Sigmoid colon (tissue), 7 donors: ENCODE measurements at places on chromosomes 3 and 15.

- no peak for DNase-seq
- H3K4me3 ChIP-seq: no peak overlapping the region
- no peaks in the 10 kb centered on the region for H3K4me1 ChIP-seq
- no peak overlapping the region for H3K27ac ChIP-seq
Observed at GRCh38 chr15:65146438-65146837, 12.8 kb upstream of the PDCD7 start.

DNA sequence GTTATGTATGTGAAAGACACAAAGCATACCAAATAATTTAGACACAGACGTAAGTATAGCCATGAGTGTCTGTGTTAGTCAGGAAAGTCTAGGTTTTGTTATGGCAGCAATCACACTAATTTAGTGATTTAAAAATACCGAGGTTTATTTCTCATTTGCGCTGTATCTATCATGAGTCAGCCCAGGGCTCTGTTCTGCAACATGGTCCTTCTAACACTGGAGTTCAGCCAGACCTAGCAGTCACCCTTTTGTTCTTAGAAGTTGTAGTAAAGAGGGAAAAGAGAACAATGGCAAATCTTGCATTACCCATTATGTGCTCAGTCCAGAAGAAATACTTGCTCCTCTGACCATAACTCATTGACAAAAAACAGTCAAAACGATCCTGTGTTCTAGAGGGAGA lies 311.5 kb downstream of the NLGN1 start:
- no peaks in the 10 kb centered on the region for H3K4me1 ChIP-seq
- no peak overlapping the region for H3K27ac ChIP-seq
- H3K4me3 ChIP-seq: no peak overlapping the region
- H3K36me3 ChIP-seq: no peaks in the 10 kb centered on the region

- H3K27me3 ChIP-seq: peaks cover 26% of the 10 kb centered on the region
- DNase-seq: peak; percentile 71
Observed at GRCh38 chr3:13548696-13549622, at the start of gene FBLN2. Gene FBLN2 (plus strand): TSS chr3:13549125. CDS start chr3:13570356, 21,231 bp downstream.

GRCh38 chr3:143135150-143135549 lies 15.6 kb downstream of the CHST2 start:
- no peaks in the 10 kb centered on the region for H3K36me3 ChIP-seq
- H3K4me3 ChIP-seq: no peak overlapping the region
- no peaks in the 10 kb centered on the region for H3K27me3 ChIP-seq
- DNase-seq: no peak
- H3K27ac ChIP-seq: no peak overlapping the region

DNA sequence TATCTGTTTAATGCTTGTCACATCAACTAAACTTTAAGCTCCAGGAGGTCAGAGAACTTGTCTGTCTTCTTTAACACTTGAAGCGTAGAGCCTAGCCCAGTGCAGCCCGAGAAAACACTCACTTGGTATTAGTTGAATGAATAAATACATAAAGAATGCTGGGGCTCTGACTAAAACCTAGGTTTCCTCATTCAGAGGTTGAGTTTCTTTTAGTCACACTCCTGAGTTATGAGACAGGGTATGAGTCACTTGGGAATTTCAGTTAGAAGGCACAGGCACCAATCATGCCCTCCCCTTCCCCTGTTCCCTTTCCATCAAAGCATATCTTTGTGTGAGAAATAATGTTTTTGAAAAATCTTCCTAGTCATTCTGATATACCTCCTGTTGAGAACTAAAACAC lies 589.8 kb upstream of the DPPA4 start:
- DNase-seq: no peak
- H3K27me3 ChIP-seq: no peaks in the 10 kb centered on the region
- H3K4me1 ChIP-seq: no peaks in the 10 kb centered on the region
- no peaks in the 10 kb centered on the region for H3K36me3 ChIP-seq

DNA sequence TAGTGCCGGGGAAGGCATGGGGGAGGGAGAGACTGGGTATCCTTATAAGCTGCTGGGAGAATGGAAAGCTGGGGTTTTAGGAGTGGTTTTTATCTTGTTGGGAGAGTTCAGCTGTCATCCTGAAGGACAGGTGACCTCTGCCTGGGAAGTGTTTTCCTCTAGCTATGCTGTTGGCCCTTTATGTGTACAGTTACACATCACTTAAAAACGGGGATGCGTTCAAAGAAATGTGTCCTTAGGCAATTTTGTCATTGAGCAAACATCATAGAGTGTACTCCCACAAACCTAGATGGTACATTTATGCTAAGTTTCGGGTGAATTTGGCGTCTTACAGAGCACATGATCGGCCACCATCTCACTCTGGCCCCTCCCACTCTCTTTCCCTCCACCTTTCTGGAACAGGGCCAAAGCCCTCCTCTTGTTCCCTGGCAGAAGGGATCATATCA lies 164.3 kb upstream of the NUDT16 start:
- H3K4me3 ChIP-seq: no peak overlapping the region
- no peak for DNase-seq
- no peaks in the 10 kb centered on the region for H3K4me1 ChIP-seq
- H3K27me3 ChIP-seq: no peaks in the 10 kb centered on the region

- peak overlapping the region; percentile 76 for H3K27ac ChIP-seq
- H3K27me3 ChIP-seq: no peaks in the 10 kb centered on the region
- no peak overlapping the region for H3K4me3 ChIP-seq
- H3K4me1 ChIP-seq: peaks cover 12% of the 10 kb centered on the region
- H3K36me3 ChIP-seq: no peaks in the 10 kb centered on the region
- DNase-seq: peak; percentile 81
Observed at GRCh38 chr3:150469031-150469930, 61.2 kb downstream of the TSC22D2 start.

- H3K4me3 ChIP-seq: no peak overlapping the region
- no peaks in the 10 kb centered on the region for H3K27me3 ChIP-seq
- no peak overlapping the region for H3K27ac ChIP-seq
- no peaks in the 10 kb centered on the region for H3K4me1 ChIP-seq
- no peaks in the 10 kb centered on the region for H3K36me3 ChIP-seq
- no peak for DNase-seq
Observed at GRCh38 chr3:113035387-113035982, 44.7 kb downstream of the GTPBP8 start.

GRCh38 chr3:148604270-148605085 lies 93.2 kb upstream of the AGTR1 start:
- H3K27me3 ChIP-seq: no peaks in the 10 kb centered on the region
- peak overlapping the region; percentile 86 for H3K27ac ChIP-seq
- H3K36me3 ChIP-seq: no peaks in the 10 kb centered on the region
- peaks cover 31% of the 10 kb centered on the region for H3K4me1 ChIP-seq

DNA sequence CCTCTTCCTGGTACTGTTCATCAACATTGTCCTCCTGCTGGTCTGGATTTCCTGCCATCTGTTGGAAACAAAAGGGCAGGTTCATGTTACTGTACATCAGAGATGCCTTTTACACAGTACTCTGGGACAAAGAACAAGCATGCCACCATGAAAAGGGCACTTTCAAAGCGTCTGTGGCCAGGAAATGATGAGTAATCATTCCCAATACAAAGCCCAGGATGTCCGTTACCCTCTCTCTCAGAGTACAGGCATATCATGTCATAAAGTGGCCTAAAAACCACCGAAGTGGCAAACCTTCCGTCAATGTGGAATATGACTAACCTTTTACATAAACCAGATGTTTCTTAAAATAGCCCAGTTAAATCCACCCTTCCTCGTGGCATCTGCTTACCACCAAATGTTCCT lies 71.2 kb downstream of the GOLIM4 start:
- no peak for DNase-seq
- H3K27ac ChIP-seq: peak overlapping the region; percentile 52
- H3K4me3 ChIP-seq: no peak overlapping the region
- H3K36me3 ChIP-seq: peaks cover 3% of the 10 kb centered on the region
- H3K27me3 ChIP-seq: no peaks in the 10 kb centered on the region

GRCh38 chr3:30112411-30112810 lies 494.0 kb upstream of the TGFBR2 start:
- DNase-seq: no peak
- peaks cover 7% of the 10 kb centered on the region for H3K4me1 ChIP-seq
- H3K27ac ChIP-seq: no peak overlapping the region
- H3K4me3 ChIP-seq: no peak overlapping the region
- H3K36me3 ChIP-seq: no peaks in the 10 kb centered on the region

DNA sequence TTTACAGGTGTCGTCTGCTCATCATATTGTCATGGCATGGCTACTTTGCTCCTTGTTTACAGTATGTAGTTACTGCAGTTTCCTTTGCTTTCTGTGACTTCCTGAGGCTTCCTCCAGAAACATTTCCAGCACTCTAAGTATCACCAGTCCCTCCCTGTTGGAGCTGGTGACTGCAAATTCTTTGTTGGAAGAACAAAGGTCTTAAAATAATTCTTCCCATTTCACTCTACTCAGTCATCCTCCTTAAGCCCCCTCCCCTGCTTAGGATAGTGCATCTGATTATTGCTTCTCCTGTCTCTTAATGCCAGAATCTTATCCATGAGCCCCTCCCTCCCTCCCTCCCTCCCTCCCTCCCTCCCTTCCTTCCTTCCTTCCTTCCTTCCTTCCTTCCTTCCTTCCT lies 72.0 kb downstream of the C3orf38 start:
- H3K36me3 ChIP-seq: no peaks in the 10 kb centered on the region
- no peak overlapping the region for H3K27ac ChIP-seq
- no peaks in the 10 kb centered on the region for H3K27me3 ChIP-seq
- no peak for DNase-seq
- no peaks in the 10 kb centered on the region for H3K4me1 ChIP-seq

DNA sequence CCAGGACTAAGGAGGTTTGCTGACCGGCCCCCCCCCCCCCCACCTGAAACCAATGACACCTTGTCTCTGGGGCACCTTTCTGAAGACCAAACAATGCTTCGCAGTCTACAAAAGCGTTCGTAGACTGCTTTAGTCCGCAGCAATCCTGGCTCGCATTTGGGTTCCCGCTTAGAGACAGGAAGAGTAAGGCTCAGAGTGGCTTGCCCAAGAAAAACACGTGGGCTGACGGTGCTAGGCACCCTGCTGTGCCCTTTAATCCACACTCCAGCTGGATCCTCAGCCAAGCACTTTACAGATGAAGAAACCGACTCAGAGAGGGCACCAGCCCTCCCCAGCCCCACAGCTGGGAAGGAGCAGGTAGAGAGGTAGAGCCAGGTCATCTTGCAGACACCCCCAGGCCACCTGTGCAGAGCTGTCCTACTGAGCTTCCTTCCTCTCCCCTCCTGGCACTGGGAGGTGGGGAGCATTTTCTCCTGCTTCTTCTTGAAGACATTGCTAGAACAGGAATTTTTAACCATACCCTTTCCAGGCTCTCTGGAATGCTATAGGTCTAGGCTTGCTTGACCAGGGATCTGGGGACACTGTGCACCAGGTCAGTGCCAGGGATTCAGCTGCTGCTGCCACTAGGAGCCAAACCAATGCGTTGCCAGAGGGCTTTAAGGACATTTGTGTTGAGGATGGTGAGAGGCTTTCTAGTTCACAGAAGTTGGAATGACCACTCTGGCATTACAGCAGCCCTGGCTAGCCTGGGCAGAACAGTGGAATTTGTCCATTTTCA lies 1.0 kb upstream of the KLF15 start:
- no peaks in the 10 kb centered on the region for H3K27me3 ChIP-seq
- DNase-seq: peak; percentile 81
- H3K4me3 ChIP-seq: peak overlapping the region; percentile 39
- H3K27ac ChIP-seq: peak overlapping the region; percentile 95
- H3K4me1 ChIP-seq: peaks cover 40% of the 10 kb centered on the region
- H3K36me3 ChIP-seq: no peaks in the 10 kb centered on the region

- no peaks in the 10 kb centered on the region for H3K4me1 ChIP-seq
- DNase-seq: no peak
- no peak overlapping the region for H3K27ac ChIP-seq
- no peak overlapping the region for H3K4me3 ChIP-seq
Observed at GRCh38 chr15:40413036-40413435, 7.4 kb downstream of the IVD start.

GRCh38 chr3:42007785-42008184 lies 45.9 kb upstream of the ULK4 start:
- H3K36me3 ChIP-seq: no peaks in the 10 kb centered on the region
- no peak overlapping the region for H3K27ac ChIP-seq
- no peak for DNase-seq
- H3K4me3 ChIP-seq: no peak overlapping the region
- no peaks in the 10 kb centered on the region for H3K27me3 ChIP-seq

DNA sequence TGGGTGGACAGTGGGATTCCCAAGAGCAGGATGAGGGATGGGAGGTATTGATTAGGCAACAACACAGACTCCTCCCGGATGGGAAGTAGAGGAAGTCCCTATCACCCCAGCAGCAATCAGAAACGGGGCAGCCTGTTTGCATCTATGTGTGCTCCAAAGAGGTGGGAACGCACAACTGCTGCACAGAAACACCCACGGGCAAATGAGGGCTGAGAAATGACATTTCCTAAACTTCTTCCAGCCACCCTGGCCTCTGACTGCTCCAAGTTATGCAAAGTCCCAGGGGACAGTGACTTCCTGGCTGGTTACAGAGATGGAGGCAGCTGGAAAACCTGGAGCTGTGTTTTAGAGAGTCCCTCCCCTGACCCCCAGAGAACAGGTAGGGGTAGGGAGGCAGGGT lies 42.6 kb downstream of the HCN4 start:
- no peaks in the 10 kb centered on the region for H3K36me3 ChIP-seq
- DNase-seq: peak; percentile 38
- no peak overlapping the region for H3K27ac ChIP-seq

- no peaks in the 10 kb centered on the region for H3K27me3 ChIP-seq
- DNase-seq: no peak
- H3K36me3 ChIP-seq: no peaks in the 10 kb centered on the region
- H3K4me1 ChIP-seq: no peaks in the 10 kb centered on the region
- H3K27ac ChIP-seq: no peak overlapping the region
Observed at GRCh38 chr3:81291586-81291985, 469.9 kb downstream of the GBE1 start.

DNA sequence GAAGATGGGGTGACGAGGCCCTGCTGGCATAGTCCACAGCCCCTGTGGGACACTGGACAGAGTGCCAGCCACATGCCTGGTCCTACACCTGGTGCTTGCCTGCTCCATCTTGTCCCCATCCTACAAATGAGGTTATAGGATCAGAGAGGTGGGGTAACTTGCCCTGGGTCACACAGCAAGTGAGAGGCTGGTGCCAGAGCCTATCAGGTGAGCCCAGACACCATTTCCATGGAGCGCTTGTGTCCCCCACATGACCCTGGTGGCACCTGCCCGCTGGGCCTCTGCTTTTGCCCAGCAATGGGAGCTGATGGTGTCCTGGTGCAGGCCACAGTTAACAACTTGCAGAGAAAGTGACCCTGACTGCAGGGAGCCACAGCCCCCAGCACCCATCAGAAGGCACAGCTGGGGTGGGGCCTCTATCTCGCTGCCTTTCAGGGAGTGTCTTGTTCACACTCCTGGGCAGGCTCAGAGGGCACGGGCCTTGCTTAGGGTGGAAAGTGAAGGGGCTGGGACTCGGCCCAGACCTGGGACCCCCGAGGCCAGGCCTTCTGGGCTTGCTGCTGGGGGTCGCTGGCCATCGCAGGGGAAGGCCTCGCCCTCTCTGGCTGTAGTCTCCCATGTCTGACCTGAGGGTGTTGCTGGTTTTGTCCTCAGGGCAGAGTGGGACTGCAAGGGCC lies 7.2 kb downstream of the PLXNA1 start:
- H3K4me3 ChIP-seq: no peak overlapping the region
- peaks cover 31% of the 10 kb centered on the region for H3K4me1 ChIP-seq
- H3K36me3 ChIP-seq: peaks cover 4% of the 10 kb centered on the region
- H3K27ac ChIP-seq: no peak overlapping the region
